Stimulated activated CD4-positive, alpha-beta T cell treated with anti-CD3 and anti-CD28 coated beads, Interleukin-4, amount 100 ng/mL, for 24 hours (primary cell): ENCODE measurements at places on chromosomes 16 and 17.

DNA sequence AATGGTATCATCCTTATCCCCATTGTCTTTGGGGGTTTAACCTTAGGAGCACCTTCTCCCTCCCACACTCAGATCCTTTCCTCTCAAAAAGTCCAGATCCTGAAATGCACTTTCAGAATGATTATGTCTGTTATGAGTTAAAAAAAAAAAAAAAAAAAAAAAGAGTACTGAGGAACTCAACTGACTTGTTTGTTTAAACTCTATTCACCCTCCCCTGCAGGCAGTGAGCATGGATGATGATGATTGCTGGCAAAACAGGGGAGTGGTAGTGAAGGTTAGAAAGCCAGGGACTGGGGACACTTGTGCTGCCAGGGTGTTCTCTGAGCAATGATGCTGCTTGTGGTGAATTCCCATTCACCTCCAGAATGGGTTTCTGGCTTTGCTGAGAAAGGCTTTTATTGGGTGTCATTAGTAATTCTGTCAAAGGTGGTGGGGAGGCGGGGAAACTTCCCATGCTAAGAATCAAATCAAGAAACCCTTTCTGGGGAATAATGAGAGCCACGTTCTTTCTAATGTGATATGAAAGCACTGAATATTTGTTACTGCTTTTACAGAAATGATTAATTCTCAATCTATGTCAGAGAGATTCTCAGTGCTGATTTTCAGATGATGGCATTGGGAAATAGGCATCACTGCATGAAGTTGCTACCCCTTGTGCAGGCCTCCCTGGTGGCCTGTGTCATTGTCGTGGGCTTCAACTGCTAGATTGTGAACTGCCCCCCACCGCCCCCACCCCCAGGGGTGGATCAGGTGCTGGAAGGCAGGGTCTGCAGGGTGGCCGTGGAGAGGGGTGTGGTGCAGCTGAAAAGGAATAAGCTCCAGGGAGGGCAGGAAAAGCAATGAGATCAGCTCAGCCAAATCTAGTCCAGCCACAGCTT is 14.1 kb downstream of the CCL4 start:
- peak; percentile 69 for DNase-seq

DNA sequence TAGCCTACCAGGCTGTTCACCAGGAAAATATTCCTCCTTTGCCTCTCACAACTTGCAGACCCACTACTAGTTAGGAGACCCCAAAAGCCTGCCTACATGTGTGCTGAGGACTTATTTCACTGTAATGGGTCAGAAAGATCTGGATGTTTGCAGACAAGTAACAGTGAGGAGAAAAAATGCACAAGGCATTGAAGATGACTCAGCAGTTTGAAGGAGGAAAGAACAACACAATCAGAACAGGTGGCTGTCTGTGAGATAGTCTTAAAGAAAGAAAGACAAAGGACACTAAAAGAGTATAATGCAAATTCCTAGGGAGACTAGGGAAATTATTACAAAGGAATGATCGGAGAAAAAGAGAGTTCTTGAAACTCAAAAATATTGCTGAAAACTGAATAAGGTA is 69.0 kb downstream of the ANKFN1 start:
- no peak for DNase-seq

- DNase-seq: no peak
Observed at GRCh38 chr16:52705122-52705521, 158.2 kb upstream of the TOX3 start.

- no peak for DNase-seq
Observed at GRCh38 chr16:1277617-1278282, 21.9 kb downstream of the TPSD1 start.

- DNase-seq: no peak
Observed at GRCh38 chr16:275041-275641, 603 bp downstream of the RGS11 start.

DNA sequence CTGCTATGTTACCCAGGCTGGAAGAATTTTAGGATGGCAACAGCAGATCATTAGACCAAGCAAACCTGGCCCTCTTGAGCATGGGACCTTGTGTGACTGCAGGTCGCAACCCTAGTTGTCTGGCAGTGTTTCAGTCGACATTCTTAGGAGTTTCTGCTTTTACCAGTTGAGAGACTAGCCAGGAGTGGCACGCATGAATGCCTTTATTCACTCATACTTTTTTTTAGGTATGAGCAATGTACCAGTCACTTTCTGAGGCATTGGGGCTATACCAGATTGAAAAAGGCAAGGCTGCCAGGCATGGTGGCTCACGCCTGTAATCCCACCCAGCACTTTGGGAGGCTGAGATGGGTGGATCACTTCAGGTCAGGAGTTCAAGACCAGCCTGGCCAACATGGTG is 28.2 kb upstream of the HAS3 start:
- DNase-seq: no peak

- no peak for DNase-seq
Observed at GRCh38 chr16:29992344-29992967, 3.0 kb downstream of the HIRIP3 start.

GRCh38 chr16:74874912-74875546 is 100.4 kb upstream of the FA2H start:
- no peak for DNase-seq
